Germinal center (tissue), 1 donor: ENCODE measurements at places on chromosomes 7 and 10.

GRCh38 chr10:91758303-91759146 lies 39.7 kb upstream of the TNKS2 start:
- peak; percentile 16 for DNase-seq

DNA sequence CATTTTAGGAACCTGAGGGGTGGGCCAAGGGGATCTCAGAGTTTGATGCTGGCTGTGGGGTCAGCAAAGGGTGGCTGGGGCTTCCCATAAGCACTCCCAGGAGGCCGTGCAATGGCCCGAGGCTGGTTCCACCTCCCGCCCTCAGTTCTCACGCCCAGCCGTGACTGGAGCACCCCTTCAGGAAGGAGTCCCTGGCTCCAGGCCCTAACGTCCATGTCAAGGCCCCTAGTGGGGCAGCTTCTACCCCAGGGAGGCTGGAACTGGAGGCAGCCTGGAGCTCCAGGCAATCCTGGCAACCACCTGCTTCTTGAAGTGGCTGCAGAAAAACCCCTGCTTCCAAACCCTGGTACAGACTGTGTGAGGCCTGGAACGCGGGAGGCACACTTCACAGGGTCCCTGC lies 165.5 kb downstream of the DIP2C start:
- no peak for DNase-seq

GRCh38 chr7:99201027-99201426 lies 6.9 kb downstream of the KPNA7 start:
- DNase-seq: no peak

DNA sequence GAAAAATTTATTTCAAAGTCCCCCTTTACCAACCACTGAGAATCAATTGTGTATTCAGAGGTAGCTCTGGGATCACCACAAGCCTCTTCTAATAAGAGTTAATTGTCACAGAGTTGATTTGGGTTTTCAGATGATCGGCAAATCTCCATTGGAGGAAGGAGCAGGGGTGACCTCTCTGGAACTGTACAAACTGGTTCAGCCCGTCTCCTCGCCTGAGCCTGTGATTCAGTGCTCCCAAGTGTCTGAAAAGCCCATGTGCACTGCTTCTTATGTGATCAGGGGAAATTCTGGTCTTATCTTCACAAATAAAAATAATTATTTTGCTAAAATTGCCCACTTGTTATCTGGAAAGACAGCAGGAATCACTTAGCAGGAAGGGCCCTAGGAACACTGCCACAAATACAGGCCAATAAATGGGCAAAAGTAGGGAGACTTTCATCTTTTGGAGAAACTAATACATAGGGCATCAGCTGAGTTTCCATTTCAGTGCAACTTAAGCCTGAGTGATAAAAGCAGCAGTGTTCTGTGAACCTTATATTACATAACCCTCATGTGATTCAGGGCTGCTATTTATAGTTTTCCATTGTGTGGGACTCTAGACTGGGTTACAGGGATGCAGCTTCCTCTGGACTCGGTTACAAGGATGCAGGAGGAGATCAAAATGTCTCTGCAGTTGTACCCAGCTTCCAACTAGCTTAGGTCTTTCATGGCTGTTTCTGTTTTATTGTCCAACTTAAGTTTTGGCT lies 32.3 kb downstream of the CDK1 start:
- no peak for DNase-seq

GRCh38 chr7:8260871-8261694 lies 884 bp downstream of the ICA1 start:
- peak; percentile 3 for DNase-seq

- DNase-seq: no peak
These were observed 51.7 kb downstream of the BZW2 start for GRCh38 chr7:16697507-16698199.

- no peak for DNase-seq
These were observed 16.5 kb downstream of the SPAM1 start for GRCh38 chr7:123941391-123942180.

- DNase-seq: peak; percentile 26
These were observed 512 bp upstream of the VIM start for GRCh38 chr10:17227367-17228090.

- DNase-seq: no peak
These were observed 338.7 kb downstream of the DNAJB6 start for GRCh38 chr7:157675427-157675927.

DNA sequence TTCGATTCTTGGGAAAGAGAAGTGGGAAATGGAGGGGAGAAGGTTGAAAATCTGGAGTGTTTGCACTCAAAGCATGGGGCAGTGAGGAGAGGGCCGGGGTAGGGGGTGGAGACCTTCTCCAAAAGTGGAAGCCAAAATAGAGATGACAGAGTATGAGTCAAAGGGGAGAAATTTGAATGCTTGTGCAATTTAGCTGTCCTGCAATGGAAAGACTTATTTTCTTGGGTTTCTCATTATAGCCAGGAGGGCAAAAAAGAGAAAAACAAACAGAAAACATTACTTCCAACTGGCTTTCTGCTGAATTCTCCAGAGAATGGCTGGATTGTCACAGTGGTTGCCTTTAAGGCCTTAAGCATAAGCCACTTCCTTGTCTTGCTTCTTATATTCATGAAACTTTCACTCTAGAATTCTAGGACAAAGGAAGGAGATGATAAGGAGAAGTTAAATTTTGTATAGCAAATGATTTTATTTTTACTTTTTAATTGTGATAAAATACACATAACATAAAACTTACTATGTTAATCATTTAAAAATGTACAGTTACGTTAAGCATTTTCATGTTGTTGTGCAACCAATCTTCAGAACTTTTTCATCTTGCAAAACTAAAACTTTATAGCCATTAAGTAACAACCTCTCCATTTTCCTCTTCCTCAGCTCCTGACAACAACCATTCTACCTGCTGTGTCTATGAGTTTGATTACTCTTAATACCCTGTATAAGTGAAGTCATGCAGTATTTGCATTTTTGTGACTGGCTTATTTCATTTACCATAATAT lies 100.2 kb downstream of the GPR85 start:
- no peak for DNase-seq

GRCh38 chr10:86423739-86424138 lies 57.1 kb upstream of the GRID1 start:
- DNase-seq: no peak

DNA sequence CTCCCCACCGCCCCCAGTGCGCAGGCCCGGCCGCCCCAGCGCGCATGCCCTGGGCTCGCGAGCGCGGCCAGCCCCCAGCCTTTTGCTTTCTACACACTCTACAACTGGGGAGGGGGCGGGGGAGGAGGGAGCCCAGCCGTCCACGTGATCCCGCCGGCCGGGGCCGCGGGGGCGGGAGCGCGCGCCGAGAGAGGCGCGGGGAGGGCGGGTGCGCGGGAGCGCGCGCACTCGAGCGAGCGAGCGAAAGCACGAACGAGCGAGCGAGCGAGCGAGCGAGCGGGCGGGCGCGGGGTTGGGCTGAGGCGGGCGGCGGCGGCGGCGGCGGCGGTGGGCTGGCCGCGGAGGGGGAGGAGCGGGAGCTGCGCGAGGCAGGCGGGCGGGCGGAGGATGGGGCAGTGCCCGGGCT lies at the start of gene AUTS2:
Gene AUTS2, plus strand, starts transcription at position 395 of the 406 bp plus-strand sequence. CDS start 1,179 bp downstream, outside the sequence.
- peak; percentile 90 for DNase-seq

DNA sequence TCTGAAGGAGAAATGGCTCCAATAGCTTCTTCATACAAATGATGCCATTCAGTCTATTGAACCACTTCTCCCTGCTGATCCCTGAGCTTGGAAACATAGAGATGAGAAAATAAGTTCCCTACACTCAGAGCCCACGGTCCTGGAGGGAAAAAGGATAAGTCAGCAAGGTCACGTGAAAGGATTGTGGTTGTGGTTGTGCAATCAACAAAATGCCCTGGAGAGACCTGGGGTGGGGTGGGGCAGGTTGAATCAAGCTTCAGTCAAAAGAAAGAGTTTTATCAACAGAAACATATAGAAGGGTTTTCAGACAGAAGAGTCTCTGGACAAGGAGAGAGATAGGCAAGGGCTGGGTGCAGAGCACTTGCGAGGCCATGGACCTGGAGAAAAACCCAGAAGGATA lies 30.1 kb downstream of the C10orf90 start:
- no peak for DNase-seq

DNA sequence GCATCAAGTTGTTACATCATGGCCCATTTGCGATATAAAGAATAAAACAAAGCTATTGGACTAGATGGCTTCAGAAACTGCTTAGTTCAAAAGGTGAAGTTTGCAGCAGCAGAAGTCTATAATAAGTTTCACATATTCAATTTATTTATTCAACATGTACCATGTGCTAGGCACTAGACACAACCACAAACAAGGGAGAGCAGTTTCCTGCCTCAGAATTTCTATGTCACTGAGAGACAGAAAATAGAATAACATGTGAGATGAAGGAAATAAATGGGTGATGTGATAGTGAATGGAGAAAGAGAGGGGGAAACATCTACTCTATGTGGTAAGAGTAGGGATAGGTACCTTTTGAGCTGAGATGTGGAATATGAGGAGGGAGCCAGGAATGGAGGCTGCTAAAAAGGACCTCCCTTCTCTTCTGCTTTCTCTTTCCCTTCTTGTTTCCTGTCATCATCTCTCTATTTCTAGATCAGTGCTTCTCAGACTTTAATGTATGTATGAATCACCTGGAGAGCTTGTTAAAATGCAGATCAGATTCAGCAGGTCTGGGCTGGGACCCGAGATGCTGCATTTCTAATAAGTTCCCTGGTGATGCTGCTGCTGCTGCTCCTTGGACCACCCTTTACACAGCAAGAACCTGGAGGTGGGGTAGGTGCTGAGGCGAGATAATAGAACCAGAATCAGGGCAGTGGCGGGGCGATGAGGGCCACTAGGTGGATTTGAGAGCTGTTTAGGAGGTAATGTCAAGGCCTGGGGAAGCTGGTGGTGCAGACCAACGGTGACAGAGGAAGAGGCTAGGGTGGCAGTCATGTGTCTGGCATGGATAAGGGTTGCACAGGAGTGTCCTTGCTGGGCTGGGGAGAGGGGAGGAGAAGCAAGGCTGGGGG lies 13.7 kb upstream of the INMT start:
- no peak for DNase-seq

- no peak for DNase-seq
These were observed 19.4 kb upstream of the MINDY3 start for GRCh38 chr10:15879663-15880062.

DNA sequence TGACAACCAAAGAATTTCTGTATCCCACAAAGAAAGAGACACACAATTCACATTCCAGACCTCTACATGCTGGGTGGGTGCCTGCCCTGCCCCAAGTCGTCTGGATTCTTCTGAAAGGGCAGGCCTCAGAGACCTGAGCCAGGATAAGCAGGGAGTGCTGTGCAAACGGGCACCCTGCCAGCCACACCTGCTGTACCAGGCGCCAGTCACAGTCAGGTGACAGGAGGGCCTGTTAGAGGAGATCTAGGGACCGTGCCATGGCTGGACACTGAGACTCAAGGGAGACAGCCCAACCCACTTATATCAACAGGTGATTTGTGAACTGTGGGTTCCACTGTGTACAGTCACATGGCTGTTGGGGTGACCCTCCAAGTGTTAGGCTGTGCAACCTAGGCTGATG lies 103.1 kb upstream of the AFAP1L2 start:
- no peak for DNase-seq

DNA sequence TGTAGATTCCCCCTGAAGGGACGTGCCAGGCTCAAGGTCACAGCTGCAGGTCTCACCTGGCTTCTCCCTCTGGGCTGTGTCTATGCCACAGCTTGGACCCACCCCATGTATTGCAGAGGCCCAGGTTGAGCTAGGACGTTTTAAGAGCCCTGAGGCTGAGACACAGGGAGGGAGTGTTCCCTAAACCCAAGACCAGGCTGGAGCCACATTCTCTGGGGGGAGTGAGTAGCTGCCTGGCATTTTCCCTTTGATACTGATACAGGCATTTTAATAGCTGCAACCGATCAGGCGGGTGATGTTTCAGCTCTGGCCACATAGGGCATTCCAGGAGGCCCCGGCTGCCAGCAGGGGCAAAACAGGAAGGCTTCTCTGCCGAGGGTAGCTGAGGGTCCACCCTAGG lies 13.4 kb downstream of the COL13A1 start:
- DNase-seq: no peak

DNA sequence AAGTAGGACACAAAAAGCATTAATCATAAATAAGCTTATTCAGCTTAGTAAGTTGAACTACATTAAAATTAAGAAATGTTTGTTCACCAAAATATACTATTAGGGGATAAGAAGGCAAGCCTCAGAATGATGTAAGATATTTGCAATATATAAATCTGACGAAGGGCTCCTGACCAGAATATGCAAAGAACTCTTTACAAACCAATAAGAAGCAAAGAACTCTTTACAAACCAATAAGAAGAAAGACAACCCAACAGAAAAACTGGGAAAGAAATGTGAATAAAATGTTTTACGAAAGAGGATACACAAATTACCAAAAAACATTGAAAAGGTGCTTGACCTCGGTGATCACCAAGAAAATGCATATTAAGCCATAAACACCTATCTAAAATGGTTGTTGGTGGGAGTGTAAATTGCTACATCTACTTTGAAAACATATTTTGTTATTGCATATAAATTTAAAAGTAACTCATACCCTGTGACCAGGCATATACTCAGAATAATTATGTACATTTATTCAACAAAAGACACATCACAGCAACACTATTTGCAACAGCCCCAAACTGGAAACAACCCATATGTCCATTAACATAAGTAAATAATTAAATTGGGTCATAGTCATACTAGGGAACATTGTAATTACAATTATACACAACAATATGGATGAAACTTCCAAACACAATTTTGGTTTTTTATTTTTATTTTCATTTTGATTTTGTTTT lies 83.3 kb upstream of the CTBP2 start:
- no peak for DNase-seq

- DNase-seq: peak; percentile 40
These were observed 25.4 kb upstream of the PRXL2A start for GRCh38 chr10:80382989-80383388.

DNA sequence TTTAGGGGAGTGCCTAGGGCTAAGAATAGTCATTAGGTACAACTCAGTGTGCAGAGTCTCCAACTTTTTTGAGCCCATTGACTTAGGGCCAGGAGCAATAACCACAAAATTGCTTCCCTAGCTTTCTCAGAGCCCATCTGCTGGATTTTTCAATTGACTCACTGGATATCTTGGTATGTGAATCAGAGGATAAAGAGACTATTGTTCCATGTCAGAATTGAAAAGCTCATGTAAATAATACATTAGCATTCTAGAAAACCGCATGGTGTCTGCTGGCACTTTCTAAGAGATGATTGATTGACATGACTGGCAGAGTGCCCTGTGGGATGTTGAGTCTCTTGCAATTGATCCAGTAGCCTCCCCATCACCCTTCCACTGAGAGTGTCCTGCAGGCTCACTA lies 246.2 kb downstream of the CCDC7 start:
- no peak for DNase-seq

- DNase-seq: no peak
These were observed 21.0 kb downstream of the ACTA2 start for GRCh38 chr10:88931548-88931947.
